ENCODE measurements at places on chromosomes 2 and 18.

- no peak for DNase-seq
Measured at GRCh38 chr2:50466685-50467084, 565.2 kb downstream of the NRXN1 start.

DNA sequence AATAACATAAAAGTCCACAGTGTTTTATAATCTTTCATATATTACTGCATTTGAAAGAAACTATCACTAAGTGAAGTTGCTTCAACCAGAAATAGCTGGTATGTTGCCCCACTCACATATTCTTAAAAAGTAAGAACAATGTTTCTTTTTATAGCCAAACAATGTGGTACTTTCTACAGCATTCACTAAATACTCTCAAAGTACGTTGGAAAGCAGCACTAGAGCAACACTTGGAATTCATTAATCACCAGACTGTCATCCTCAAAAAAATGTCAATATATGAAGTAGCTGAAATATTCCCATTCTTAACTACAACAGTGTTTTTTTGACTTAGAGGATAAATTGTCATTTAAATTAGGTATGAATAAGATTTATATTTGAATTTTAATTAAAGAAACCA, 32.8 kb downstream of the COBLL1 start:
- DNase-seq = no peak

DNA sequence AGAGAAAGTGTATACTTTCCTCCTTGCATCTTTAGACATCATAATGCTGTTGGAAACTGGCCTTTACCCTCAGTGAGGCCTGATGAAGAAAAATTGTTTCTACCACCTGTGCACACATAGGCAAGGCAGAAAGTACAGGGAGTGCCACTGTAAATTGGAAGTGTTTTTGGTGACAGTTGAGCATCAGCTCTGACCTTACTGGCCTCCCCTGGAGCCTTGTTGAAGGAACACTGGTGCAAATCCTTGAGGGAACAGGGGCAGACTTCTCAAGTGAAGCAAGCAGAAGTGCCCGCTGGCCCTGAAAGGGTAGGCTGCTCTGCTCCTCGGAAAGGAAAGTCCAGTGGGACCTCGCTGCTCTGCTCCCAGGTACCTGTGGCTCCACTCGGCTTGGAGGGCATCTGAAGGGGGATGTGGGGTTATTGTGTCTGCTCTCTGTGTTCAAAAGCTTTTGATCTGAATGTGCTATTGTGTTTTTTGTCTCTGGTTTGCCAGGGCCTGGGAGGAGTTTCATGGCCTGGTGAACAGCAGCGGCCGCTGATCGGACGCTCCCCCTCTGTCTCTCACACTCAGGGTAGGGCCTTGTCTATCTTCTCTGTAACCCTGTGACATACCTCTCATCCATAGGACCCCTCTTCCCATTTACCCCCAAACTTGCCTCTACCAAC, 23.4 kb downstream of the EIF4E2 start:
- no peak for DNase-seq

DNA sequence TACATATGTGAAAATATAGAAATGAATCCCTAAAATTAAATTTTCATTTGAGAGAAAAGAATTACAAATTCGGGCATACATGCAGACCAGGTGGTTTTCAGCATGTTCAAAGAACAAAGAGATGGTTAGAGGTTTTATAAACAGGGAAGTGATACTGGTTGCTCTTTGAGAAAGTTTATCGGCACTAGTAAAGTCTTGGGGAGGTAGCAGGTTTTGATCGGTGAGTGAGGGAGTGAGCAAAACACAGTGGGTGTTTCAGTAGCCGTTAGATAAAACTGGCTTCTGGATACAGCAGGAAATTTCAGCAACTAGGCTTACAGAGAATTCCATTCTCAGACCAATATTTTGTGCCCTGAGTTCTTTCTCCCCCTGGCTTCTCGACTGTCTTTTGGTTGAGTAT, 51.1 kb downstream of the DSC3 start:
- DNase-seq = no peak

GRCh38 chr18:8208716-8209115, 400.5 kb upstream of the RAB12 start:
- no peak for DNase-seq

DNA sequence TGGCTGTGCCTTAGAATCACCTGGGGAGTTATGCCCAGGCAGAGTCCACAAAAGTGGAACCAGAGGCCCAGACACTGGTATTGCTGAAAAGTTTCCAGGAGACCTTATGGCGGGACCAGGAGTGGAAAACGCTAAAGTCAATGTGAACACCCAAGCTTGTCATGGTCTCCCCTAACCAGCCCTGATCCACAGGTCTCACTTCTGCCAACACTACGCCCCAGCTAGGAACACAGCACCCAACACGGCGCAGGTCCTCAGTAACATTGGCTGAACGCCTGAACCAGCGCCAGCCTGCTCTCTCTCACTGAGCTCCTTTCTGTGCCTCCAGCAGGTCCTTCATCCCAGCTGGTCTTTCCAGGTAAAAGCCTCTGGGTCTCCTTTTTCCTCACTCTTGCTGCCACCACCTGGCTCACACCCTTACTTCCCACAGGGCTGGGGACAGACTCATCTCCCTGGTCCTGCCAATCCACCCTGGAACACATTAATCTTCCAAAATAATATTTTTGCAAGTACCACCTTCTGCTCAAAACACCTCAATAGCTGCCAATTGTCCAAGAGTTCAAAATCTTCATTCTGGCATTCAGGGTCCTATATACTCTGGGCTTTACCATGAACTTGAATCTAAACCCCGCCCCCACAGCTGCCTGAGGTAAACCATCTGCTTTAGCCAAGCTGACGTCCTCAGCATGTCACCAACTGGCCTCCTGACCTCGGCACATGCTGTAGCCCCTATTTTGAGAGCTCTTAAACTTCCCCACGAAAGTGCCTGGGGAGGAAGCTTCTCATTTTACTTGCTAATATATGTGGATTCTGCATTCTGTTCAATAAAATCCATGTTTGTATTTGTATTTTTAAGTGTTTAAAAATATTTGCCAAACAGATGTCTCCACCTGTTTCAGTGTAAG, 34.6 kb downstream of the ADCY3 start:
- DNase-seq = peak; percentile 32

DNA sequence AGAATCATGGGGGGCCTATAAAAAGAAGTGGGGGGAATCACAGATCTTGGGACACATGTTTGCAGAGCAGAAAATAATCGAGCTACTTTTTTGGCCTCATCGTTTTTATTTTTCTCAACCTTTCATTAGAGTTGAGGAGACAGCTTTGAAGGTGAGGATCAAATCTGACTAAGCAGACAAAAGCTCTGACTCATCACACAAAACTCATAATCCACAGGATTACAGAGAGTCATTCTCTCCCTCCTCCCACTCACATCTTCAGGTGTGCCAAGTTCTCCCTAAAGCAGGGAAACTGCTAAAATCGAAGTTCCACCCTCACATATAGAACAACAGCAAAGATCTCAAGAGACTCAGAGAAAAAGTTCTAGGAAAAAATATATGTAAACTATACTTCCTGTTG, 15.6 kb downstream of the BAZ2B start:
- DNase-seq = no peak

GRCh38 chr2:205138735-205139134, 543.6 kb upstream of the NRP2 start:
- DNase-seq = no peak

GRCh38 chr2:105782123-105782522, 37.4 kb downstream of the NCK2 start:
- DNase-seq = no peak

DNA sequence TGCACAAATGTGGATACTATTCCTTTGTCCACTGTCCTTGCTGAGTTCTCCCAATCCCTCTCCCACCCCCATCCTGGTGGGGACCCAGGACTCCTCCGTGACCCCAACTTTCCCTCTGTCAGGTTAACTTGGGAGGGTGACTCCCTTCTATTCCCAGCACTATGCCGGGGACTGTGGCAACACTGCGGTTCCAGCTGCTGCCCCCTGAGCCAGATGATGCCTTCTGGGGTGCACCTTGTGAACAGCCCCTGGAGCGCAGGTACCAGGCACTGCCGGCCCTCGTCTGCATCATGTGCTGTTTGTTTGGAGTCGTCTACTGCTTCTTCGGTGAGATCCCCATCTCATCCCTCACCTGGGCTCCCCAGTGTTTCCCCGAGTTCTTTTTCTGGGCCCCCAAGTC, 739 bp downstream of the TMEM198 start:
- no peak for DNase-seq

GRCh38 chr2:234178330-234179030, 128.0 kb downstream of the SPP2 start:
- DNase-seq = no peak

DNA sequence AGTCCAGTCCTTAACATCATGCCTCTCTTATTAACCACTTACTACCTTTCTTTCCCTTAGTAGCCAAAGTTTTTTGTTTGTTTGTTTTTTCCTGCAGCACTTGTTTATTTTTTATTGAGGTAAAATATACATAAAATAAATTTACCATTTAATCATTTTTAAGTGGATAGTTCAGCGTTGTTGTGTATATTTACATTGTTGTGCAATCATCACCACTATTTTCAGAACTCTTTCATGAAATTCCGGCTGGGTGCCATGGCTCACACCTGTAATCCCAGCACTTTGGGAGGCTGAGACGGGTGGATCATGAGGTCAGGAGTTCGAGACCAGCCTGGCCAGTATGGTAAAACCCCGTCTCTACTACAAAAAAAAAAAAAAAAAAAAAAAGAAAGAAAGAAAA, 38.1 kb upstream of the LHCGR start:
- DNase-seq = no peak

GRCh38 chr18:2402084-2402483, 169.2 kb downstream of the METTL4 start:
- DNase-seq = no peak

DNA sequence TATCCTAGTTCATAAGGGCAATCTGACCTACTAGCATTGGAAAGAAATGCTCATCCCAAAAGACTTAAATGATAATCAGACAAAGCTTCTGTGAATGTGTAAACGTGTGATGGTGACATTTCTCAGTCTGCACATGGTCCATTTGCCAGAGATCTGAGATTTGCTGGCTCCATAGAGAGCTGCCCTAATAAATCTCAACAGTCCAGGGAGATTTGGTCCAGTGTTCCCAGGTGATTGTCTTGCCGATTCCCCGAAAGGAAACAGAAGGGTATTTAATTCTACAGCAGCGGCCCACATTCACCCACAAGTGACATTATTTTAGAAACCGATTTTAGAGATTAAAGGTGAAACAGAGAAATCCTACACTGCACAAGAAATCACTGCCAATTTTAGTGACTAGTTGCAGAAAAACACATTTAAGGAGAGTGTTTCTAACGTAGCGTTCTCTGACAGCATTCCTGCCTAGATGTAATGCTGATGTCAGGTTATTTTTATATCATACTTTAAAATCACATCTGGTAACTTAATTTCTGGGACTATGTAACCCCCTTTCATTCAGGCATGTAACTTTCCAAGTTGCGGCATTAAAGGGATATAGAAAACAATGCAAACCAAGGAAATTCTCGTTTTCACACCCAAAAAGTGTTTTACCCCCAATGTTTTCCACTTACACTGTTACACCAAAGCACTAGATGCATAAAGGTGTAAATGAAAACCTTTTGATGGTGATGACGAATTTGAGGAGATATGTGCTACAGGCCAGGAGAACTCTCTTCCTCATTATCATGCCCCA, 231.9 kb upstream of the FN1 start:
- DNase-seq = no peak

DNA sequence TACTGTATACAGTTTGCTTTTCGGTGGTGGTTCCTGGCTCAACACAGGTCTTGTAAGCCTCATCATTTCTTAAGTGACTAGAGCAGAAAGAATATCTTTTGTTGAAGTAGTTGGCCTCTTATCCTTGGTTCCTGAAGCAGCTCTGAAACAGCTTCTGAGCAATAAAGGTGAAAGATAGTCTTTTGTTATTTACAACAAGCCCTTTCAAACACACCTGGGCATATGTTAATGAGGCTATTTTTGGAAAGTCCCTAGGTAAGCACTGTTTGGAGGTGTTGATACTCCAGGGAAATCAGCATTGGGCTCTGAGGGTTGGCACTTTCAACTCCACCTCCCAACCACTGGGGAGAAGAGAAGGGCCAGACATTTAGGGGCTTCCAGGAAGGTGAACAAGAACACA, 211.0 kb downstream of the MCFD2 start:
- no peak for DNase-seq

GRCh38 chr2:207499114-207499513, 30.6 kb upstream of the CREB1 start:
- no peak for DNase-seq

DNA sequence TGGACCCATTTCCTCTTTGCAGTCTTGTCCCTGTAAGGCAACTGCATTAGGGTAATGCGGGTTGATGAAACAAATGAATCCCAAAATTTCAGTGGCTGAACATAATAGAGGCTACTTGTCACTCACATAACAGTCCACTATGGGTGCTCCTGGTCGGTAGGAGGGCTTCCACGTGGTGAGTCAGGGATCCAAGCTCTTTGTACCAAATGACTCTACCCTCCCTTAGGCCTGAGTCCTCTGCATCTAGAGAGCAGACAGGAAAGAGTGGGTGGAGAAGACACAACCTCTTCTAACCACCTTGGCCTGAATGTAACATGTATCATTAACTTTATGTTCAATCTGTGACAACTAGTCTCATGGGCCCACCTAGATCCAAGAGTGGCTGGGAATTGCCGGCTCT, 86.2 kb upstream of the HAAO start:
- DNase-seq = no peak

GRCh38 chr2:228599781-228600180, 418.3 kb upstream of the SPHKAP start:
- DNase-seq = no peak

GRCh38 chr2:228355897-228356296, 174.4 kb upstream of the SPHKAP start:
- DNase-seq = no peak

GRCh38 chr18:44013871-44014270, 666.8 kb upstream of the SETBP1 start:
- no peak for DNase-seq

- DNase-seq = no peak
Measured at GRCh38 chr2:119820275-119820674, 60.6 kb downstream of the PTPN4 start.

DNA sequence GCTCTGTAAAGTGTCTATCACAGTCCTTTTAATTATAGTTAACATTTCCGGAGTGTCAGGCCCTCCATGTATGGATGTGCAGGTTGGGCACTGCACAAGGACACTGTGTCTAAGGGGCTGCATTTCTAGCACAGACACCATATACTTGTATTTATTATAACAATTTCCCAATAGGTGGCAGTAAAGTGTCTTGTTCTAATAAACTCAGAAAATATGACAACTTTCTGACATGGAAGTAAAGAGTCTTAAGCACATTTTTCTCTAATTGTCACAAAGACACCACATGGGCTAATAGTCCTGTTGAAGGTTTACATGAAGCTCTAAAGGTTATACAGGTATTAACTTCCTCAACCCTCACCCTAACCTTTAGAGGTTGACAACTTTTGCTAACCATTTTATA, 156.6 kb downstream of the DYSF start:
- no peak for DNase-seq

GRCh38 chr2:26421961-26422360, 20.2 kb downstream of the DRC1 start:
- no peak for DNase-seq

DNA sequence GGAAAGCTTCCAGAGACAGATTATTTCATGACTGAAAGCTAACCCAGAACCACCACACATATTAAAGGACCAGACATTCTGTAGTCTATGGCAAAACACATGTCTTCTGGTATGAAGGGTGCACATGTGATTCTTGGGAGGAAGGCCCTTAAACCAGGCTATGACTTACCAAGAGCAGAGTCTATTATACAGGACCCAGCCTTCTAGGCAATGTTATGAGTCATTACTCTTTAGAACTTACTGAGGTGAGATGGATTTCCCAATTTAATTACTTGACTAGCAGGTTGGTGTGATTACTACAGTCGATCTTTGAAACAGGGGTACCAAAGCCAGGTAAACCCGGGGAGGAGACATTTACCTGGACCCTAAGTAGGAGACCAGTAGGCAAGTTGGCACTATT, 350.8 kb downstream of the TRIB2 start:
- no peak for DNase-seq

Measured in heart right ventricle (tissue), 16 donors.